IPS-NIHi11 (cell line): ENCODE measurements at places on chromosomes 5 and 9.

DNA sequence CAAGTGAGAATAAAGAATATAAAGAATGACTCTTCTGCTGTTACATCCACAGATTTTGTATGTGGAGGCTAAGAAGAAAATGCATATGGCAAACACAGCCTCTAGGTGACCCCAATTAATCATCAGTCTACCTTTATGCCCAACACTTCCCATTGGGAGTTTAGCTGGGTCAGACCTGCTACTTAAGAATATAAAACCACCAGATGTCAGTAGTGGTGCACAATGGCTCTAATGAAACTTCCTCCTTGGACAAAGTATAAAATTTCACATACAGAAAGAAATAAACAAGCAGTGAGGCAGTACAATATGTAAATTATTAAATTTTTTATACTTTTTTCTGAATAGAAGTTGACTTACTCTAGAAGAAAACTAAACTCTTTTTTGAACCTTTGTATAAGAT is 539.9 kb downstream of the BRINP1 start:
- DNase-seq = peak; percentile 37

- no peak for DNase-seq
Measured at GRCh38 chr5:41968153-41968723, 43.2 kb downstream of the FBXO4 start.

GRCh38 chr5:15023266-15023665 is 151.7 kb upstream of the ANKH start:
- no peak for DNase-seq

DNA sequence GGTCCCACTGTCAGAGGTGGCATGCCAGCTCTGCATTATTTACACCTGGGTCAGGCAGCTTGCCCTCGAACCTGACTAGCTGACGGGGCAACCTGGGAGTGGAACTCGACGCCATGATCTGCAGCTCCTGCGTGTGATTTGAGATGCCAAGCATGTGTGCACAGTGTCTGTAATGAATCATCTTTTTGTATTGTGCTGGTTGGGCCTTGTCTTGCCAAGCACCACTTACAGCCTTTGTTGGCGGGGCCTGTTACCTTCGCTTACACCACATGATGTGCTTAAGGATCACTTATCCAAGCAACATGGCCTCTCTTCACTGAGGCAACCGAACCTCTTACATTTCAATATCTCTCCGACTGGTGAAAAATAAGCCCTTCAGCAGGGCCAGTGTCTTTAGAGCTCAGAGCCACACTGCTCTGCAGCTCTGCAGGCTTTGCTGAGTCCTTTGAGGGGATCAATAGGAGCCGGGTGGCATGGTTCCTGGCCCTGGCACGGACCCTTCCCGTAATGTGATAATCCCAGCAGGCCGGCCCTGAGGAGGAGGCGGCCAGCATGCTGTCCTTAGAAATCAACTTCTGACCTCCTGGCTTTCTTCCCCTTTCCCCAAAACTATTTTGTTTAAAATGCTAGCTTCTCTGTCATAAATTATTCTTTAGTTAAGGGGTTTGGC is 297.7 kb upstream of the CD180 start:
- no peak for DNase-seq

DNA sequence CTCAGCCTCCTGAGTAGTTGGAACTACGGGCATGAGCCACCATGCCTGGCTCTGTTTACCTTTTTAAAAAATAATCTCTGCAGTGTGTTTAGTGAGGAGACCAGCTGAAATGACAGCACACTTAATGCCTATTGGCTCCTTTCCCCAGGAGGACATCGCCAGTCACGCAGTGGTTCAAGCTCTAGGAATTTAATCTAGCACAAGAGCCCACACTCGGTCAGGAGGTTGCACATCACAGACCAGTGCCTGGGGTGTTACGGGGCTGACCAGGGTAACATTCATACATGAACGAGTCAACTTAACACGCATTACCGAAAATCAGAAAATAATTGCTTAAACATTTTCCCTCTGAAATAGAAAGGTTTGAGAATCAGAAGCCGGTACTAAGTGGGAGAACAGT is 217.0 kb downstream of the GOLPH3 start:
- no peak for DNase-seq

DNA sequence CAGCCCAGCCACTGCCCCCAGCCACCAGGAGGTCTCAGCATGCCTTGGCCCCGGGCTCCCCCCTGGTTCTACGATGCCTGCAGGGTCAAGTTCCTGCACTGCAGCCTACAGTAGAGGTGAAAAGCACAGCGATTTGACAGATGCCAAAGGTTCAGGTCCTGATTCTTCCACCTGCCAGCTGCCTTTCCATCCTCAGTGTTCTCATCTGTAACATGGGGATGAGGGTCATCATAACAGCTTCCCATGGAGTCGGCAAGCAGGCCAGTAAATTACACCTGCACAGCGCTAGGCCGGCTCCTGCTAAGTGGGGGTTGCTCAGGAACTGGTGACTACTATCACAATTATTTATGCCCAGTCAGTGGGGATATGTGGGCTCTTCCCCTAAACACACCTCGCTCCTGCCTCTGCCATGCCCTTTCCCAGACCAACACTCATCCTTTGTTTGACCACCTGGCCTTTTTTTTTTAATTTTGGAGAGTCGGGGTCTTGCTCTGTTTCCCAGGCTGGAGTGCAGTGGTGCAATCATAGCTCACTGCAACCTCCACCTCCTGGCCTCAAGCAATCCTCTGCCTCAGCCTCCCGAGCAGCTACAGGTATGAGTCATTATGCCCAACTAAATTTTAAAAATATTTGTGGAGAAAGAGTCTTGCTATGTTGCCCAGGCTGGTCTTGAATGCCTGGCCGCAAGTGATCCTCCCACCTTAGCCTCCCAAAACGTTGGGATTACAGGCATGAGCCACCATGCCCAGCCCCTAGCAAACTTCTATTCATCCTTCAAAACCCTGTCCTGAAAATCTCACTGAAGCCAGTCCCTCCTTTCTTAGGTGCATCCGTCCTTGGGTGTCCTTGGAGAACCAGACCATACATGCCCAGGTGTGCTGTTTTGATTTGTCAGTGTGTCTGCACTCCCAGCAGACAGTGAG is 6.4 kb downstream of the ENG start:
- no peak for DNase-seq

- DNase-seq = no peak
Measured at GRCh38 chr9:123964761-123965160, 34.8 kb upstream of the DENND1A start.

DNA sequence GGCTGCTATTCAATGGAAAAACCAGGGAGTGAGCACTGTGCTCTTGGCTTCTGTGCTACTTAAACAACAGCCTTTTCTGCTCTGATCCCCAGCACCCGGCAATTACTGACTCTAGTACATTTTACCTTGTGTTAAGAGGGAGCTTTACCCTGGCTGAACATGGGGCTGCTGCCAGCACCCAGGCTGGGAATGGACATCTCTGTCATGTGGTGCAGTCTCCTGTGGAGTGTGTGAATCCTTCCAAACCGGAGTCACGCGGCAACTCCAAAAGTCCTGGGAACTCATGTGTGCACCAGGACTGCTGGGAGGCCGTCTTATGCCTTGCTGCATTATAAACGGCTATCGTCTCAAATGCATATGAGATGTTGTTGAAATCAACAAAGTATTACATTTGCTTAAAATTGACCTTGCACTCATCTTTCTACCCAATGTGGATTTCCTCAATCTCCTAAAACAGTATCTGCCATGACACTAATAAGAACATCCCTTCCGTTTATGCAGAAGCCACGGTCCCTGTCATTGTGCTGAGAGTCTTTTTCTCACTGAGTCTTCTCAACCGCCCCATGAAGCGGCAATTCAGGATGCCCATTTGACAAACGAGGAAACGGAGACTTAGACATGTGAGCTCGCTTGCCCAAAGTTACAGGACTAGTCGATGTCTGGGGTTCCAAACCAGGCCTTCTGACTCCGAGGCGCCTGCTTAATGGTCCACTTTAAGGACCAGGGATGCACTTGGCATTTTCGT is 884 bp upstream of the GSN start:
- no peak for DNase-seq

- no peak for DNase-seq
Measured at GRCh38 chr5:172669386-172670004, 28.4 kb downstream of the NEURL1B start.

DNA sequence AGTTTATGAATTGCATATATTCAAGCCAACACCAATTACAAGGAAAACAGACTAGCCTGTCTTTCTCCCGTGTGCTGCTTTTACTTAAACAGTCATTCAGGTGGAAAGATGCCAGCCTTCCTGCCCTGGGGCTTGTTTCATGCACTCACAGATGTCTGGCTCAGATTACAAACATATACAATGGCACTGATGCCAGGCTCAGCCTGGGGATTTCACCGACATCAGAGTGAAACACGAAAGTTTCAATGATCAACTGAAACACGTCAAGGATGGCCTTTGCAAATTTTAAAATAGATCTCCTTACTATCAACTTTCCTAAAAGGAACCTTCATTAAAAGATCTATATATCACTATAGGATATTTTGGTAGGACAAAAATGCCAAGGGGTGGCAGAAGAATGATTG is 1576.5 kb downstream of the EFNA5 start:
- peak; percentile 23 for DNase-seq

- no peak for DNase-seq
Measured at GRCh38 chr9:93612796-93613154, 36.4 kb downstream of the PHF2 start.

GRCh38 chr9:124133727-124134126 is 122.2 kb downstream of the LHX2 start:
- peak; percentile 45 for DNase-seq

- no peak for DNase-seq
Measured at GRCh38 chr5:108862211-108862610, 114.5 kb downstream of the FER start.

DNA sequence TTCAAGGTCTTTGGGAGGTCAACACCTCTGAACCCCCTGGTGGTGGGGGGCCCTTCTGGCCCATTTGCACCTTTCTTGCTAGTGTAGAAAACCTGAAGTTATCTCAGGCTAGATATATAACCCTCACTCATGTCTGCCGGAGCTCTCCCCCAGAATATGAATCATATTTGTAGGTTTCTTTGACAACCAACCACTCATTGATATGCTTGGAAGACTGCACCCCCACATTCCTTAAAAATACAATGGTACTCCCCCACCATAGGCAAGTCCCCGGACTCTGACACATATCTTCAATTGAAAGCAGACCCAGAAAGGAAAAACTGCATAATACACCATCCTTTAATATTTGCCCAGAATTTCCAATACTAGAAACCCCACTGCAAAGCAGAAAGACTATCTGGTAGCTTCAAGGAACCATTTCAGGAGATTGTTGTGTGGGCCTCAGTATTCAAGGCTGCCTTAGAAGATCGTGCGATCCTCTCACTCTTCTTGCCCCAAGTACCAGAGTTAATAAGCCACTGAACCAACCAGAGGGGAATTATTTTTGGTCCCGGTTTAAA is 978 bp upstream of the UBE2B start:
- no peak for DNase-seq

DNA sequence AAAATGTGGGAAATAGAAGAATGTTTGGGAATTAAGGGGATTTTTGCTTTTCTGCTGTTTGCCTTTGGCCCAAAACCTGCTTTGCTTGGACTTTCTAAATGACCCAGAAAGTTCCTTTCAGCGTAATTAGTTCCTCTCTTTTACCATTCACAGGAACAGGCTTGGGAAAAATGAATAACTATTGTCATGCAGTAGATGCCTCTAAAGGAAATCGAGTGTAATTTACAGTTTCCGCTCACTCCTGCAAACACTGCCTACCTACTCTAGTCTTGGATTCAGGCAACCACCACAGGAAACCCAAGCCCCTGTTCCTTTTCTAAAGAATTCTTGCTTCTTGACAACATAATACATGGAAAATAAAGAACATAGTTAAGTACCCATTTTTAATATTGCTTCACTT is 25.0 kb downstream of the TTC23L start:
- peak; percentile 23 for DNase-seq

DNA sequence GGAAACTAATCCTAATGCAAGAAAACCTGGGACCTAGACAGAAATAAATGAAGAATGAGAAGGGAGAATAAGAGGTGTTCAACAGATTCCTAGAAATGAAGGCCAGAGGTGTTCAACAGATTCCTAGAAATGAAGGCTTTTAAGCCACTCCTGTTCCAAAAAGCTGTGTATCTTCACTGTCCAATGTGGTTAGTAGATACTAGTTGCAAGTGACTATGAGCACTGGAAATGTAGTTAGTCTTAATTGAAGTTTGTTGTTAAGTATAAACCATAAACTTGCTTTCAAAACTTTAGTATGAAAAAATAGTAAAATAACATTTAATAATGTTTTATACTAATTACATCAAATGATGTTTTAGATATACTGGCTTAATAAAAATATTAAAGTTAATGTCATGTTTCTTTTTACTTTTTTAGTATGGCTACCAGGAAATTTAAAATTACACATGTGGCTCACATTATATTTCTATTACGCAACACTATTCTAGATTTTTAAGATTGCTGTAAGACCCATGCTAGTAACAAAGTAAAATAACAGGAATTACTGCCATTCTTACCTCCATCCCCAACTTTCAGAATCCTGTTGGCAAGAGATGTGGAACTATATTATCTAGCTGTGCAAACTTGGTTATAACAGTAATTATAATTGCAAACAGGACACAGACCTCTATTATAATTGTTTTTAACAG is 57.5 kb downstream of the RICTOR start:
- DNase-seq = no peak

GRCh38 chr5:123808461-123809380 is 296.7 kb downstream of the CSNK1G3 start:
- no peak for DNase-seq

GRCh38 chr5:39205550-39205949 is 13.8 kb downstream of the FYB1 start:
- no peak for DNase-seq

DNA sequence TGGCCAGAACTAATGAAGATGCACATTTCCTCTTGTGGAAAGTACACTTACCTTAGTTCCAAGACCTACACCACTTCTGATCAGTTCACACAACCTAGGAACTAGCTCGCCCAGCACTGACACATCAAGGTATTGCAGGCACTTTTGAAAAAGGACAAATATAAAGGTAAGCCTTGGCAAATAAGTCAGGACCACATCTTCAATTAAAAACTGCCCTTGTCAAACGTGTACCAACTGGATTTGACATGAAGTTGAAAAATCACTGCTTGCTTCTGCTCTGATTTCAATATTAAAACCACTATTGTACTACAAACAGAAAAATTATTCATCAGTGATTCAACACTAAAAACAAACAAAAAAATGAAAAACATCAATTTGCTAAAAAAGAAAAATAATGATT is 45.0 kb upstream of the OR2K2 start:
- no peak for DNase-seq

DNA sequence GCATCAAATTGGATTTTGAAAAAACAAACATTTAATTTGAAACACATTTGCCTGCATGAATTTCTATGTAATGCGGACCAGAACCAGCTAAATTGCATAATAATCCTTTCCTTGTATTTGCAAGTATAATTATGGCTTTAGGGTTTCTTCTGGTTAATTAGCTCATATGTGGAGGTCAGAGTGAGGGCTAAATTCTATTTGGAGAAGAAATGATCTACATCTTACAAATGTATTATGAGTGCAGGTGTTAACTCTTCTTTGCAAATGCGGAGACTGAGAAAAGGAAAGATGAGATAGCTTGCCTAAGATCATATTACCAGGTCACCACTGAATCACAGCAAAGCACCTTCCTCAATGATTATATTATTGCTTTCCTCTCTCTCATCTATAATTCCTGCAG is 194.7 kb downstream of the CDH9 start:
- no peak for DNase-seq
